ENCODE measurements at places on chromosomes 6 and 20.

- DNase-seq: peak; percentile 53
Measured at GRCh38 chr6:106997392-106998158, 23.0 kb upstream of the CD24 start.

- DNase-seq: no peak
Measured at GRCh38 chr6:32271429-32271828, 47.6 kb upstream of the NOTCH4 start.

DNA sequence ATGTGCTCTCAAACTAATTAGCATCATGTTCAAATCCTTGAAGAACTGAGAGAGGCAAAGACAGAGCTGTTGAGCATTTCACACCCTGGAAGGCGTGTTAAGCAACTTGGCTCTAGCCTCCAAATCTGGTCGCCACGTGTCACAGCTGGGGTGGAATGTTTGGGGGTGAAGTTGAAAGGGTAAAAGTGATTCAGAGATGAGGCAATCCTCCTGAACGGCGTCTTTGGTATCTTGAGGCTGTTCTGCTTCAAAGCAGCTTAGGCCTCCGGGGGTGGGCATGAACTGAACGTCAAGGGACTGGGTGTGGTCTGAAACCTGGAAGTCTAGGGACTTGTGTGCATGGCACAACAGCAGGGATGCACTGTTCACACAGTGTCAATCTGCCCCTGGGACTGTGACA is 62.3 kb downstream of the TRAM2 start:
- peak; percentile 52 for DNase-seq

- peak; percentile 48 for DNase-seq
Measured at GRCh38 chr6:148835920-148836441, 89.2 kb downstream of the UST start.

DNA sequence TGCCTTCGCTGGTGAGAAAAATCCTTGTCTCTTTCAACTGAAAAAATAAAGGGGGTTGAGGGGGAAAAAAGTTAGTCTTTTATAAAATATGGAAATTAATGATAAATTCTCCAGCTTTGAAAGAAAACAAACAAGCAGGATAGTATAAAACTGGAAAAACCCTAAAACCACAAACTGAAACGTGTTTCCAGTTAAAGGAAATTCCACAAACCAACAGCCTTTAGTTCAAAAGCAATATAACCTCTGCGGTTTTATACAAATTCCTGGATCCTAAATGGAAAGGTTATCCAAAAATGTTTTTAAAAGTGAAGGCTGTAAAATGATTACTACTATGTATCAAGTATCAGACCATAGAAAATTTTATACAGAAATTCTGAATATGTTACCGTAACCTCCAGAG is 55.6 kb downstream of the BMP5 start:
- no peak for DNase-seq

DNA sequence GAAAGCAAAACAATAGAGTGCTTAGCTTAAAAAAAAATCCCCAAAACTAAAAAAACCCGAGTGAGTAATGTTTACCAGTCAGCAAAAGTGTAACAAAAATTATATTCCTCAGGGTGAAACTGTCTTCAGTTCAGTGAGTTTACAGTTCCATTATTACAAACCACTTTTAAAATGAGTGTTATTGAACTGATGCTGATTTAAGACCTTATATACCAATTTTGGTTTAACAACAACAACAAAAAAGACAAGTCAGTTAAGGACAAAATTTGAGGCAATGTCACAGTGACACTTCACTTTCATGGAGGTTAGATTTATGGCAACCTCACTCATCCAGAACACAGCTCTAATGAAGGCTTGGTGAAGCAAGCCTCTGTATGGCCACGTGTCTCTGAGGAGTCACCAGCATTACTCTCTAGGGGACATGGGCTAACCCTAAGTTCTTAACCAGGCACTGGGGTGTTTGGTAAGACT is 630.8 kb downstream of the PHF3 start:
- DNase-seq: no peak

GRCh38 chr6:3557336-3557735 is 100.5 kb upstream of the SLC22A23 start:
- DNase-seq: no peak

DNA sequence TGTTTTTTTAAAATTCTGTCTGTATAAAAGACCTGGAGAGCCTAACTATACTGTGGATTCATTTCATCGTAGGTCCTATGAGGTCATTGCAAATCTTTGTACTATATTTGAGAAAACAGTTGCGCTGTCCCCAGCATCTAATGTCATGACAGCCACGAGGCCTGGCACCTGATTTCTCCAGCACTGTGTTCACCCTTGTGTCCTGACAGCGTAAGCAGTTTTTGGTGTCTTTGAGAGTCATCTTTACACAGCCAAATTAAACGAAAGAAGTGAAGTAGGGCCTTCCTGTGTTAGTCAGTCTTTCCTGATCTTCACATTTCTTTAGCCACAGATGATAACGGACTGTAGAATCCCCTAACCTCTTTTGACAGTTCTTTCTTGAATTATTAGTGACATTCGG is 70.6 kb upstream of the PHACTR2 start:
- no peak for DNase-seq

GRCh38 chr6:31168606-31169005 is 1.9 kb downstream of the POU5F1 start:
- DNase-seq: no peak

DNA sequence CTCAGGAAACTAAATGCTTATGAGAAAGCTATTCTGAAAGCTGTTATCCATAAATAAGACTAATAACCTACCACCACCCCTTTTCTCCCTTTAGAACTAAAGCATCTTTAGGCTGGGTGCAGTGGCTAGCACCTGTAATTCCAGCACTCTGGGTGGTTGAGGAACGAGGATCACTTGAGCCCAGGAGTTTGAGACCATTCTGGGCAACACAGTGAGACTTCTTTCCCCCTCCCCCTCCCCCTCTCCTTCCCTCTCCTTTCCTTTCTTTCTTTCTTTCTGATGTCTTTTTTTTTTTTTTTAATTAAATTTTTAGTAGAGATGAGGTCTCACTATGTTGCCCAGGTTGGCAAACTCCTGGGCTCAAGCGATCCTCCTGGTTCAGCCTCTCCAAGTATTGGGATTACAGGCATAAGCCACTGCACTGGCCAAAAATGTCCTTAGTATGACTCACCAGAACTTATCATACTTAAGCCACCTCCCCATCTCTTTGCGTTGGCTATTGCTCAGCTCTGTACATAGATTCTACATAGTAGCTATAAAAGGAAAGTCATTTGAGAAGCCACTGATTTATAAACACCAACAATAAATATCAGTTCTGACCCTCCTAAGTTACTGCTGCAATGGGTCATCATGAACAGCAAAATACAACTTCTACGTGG is 54.8 kb upstream of the SPDEF start:
- no peak for DNase-seq

DNA sequence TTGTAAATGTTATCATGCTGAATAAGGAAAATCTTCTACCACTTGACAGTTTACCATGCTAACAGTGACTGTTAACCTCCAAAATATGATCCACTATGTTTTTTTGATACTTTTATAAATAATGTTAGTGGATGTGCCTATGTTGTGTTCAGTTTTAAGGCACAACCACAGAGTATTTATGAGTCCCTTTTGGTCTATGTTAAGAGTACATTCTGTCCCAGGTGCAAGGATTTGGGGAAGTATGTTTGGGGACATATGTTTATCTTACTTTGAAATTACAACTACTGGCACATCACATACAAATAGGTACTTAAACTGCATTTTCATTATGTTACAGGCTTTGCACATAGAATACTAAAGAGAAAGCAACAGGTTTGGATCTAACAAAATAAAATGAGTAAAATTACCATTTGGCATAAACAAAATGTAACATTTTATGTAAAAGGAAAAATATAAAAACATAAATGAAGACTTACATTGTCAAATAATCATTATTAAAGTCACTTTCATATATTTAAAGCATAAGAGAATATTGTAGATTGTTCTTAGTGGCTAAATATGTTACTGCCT is 71.2 kb downstream of the SESN1 start:
- DNase-seq: no peak

DNA sequence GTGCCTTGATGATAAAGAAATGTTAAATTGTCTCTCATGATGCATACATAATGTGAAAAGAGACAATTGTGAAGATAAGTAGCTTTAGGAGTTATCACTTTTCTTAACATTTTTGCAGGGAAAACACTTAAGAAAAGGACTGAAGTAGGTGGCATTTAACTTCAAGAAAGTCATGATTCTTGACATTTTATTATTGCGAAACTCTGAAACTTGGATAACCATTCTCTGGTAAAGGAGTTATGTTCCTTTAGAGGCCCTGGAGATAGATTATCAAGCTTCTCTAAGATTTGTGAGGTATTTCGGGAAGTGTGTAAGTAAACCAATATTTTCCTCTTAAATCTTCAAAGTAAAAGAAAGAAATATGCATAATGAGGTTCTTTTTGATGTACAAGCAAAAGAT is 38.5 kb downstream of the HTR1B start:
- no peak for DNase-seq

- DNase-seq: no peak
Measured at GRCh38 chr20:17471606-17472187, 59.5 kb downstream of the BFSP1 start.

GRCh38 chr6:67045076-67045475 is 1338.0 kb upstream of the EYS start:
- DNase-seq: no peak

DNA sequence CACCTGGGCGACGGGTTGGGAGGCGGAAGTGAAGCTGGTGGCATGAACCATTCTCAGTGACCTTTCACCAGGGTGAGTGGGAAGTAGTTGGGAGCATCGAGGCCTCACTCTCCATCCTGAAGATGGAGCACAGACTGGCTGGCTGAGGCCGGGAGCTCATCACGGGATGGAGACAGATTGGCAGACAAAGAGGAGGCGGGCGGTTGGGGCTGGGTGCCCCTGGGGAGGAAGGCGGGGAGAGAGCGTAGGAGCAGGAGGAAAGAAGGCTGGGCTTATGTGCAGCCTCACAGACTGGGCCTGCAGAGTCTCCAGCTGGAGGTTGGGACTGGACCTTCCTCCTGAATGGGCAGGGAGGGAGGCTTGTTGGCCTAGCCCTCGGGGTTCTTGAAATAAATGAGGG is 44.2 kb upstream of the SCRT2 start:
- DNase-seq: no peak

- DNase-seq: no peak
Measured at GRCh38 chr20:34045930-34046725, 52.4 kb downstream of the RALY start.

- DNase-seq: no peak
Measured at GRCh38 chr20:51811042-51811355, 8.7 kb upstream of the SALL4 start.

DNA sequence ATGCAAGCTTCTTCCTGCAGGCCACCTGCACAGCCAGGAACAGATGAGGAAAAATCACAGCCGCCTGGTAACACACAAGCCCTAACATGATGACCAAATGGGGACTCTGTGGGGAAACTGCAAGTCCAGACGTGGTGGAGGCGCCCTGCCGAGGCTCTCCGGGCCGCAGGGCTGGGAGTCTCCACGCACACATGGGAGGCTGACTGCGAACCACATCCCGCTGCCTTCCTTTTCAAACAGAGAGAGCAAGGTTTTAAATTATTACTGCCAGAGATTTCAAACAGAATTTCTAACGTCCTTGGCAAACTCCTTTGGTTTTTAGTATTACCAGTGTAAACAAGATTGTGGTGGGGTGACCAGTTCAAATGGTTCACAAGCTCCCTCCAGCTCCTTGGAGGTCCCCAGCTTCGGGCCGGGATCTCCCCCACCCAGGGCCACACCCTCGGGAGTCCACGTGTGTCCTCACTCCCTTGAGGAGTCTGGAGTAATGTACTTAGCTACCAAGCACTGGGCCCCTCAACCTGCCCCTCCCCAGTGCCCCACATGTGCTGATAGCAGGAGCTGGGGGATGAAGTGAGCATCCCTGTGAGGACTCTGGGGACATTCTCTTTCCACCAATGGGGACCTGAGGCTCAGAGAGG is 252.7 kb downstream of the TAF4 start:
- no peak for DNase-seq

- DNase-seq: no peak
Measured at GRCh38 chr20:51338692-51339440, 203.7 kb downstream of the NFATC2 start.

DNA sequence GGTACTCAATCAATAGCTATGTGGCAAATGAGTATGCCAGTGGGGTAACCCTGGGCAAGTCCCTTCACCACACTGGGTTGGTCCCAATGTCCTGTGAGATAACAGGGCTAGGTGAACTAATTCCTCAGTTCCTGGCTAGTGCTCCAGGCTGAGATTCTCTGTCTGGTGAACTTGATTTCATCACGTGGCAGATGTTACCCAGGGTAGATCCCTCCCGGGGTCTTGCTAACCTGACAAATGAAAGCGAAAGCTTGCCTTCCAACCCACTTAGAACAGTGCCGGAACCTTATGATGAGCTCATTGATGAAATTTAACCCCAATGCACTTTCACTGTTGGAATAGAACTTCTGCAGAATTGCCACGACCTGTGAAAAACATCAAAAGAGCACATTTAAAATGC is 6.6 kb upstream of the ANKRD60 start:
- DNase-seq: no peak

DNA sequence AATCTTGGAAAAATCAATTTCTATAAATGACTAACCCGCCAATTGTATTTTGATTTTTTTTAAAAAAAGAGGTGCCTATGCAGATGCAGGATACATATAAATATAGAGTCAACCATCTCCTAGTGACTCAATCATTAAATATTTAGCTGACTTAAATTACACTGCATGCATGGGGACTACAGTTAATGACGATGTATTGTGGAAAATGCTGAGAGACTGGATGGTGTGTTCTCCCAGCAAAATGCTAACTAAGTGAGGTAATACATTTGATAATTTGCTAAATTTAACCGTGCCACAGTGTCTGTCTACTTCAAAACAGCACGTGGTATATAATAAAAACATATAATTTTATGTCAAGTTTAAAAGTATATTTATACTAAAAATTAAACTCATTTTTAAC is 341.6 kb downstream of the PRKN start:
- DNase-seq: peak; percentile 54

DNA sequence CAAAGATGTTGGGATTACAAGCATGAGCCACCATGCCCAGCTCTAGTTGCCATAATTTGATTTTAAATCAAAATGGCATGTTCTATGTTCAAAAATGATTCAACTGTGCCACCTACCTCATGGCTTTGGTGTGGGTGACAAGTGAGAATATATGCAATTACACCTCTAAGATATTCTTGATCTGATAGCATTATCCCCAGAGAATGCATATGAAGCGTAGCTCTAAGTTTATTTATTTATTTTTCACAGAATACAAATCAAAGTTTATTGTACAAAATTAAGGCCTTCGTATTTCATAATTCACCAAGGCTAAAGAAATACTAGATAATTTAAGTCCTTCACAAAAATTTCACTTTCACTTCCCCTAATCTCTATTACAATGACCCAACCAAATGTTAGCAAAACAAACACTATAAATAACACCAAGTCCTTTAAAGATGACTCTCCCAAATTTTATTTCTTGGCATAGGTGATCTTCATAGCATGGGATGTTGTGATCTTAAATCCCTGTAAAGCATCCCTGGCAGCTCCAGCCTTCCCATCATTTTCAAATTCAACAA is 205.9 kb upstream of the TAB2 start:
- no peak for DNase-seq

- DNase-seq: no peak
Measured at GRCh38 chr20:5893052-5893451, 57.3 kb downstream of the TRMT6 start.
